ENCODE measurements at places on chromosomes 16 and 17.

DNA sequence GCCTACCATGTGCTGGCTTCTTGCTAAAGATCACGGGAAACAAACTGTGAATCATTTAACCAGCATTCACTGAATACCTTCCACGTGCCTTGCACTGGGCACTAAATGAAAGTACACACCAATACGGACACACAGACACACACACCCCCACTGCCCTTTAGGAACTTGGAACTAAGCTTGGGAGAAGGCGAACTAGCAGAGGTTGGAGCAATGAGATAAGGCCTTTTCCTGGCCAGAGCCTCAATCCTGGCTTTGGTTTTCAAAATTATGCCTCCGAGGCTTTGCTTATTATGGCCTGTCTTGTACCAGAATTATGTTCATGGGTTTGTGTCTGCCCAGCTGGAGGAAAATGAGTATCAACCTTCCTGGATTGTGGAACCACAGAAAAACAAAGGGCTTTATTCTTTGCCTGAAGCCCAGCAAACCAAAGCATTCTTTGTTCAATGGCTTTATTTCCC lies 32.3 kb downstream of the CPPED1 start:
- no peak for DNase-seq

DNA sequence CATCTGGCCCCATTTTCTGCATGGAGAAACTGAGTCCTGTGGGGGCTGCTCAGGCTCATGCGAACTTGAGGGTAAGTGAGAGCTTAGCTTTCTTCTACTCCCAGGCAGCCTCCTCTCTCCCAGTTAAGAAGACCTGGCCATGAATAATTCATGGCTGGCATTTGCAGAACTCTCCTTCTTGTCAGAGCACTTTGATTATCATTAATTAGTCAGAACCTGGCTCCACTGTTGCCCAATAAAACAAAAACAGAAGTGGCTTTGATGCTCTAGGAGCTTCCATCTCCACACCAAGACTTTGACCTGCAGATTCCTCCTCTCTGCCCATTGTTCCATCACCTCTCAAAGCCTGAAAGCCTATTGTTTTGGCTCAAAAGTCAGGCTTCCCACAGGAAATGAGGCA lies 45.5 kb upstream of the CDH3 start:
- peak; percentile 16 for DNase-seq

GRCh38 chr17:38851434-38851833 lies 2.1 kb downstream of the RPL23 start:
- DNase-seq = no peak

DNA sequence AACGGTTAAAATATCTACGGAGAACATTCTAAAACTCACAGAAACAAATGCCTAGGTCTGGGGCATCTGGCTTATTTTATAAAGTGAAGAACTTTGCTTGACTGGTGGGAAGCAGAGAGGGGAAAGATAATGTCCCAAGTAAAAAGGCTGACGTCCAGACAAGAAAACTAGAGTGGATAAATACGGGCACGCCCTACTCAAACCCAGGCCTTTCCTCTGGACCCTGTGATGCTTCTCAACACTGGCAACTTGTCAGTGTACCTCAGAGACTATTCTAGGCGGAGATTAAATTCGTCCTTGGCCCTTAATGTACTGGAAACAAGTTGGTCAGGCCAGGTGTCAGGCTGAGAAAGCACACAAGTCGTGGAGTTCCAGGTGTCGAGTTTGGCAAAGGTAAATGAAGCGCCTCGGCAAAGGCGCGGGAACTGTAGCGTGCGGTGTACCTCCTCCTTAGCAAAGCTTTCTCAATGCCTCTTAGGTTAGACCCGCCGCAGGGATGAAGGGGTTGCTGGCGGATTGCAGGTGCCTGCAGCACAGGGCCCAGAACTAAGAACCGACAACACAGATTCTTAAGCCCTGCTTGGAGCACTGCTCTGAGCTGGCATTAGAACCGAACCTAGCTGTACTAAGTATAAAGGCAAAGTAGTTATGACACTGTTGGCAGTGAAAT lies 668 bp upstream of the UNK start:
- no peak for DNase-seq

GRCh38 chr16:56657555-56658326 lies at the start of gene MT1F:
MT1F (plus strand) TSS chr16:56657959; CDS start chr16:56658059, 100 bp downstream.
- DNase-seq = peak; percentile 70

DNA sequence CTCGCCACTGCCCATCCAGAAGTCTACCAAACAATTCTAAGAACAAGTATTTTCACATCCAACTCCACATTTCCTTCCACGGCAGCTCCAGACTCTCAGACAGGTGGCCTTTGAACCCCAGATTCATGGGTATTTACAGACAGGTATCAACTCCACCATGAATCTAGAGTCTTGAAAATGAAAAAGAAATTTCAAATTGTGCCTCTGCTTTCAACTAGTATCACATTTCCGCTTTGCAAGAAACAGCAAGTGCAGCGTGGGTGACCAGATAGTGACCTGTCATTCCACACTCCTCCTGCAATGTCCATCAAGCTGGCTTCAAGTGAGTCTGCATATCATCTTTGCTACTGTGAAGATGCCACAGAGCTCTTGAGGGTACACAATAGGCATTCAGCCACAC lies 232.4 kb upstream of the RPL38 start:
- no peak for DNase-seq

- no peak for DNase-seq
Measured at GRCh38 chr16:22270525-22270924, 26.7 kb upstream of the POLR3E start.

- DNase-seq = no peak
Measured at GRCh38 chr16:11308493-11309283, 27.6 kb upstream of the PRM1 start.

DNA sequence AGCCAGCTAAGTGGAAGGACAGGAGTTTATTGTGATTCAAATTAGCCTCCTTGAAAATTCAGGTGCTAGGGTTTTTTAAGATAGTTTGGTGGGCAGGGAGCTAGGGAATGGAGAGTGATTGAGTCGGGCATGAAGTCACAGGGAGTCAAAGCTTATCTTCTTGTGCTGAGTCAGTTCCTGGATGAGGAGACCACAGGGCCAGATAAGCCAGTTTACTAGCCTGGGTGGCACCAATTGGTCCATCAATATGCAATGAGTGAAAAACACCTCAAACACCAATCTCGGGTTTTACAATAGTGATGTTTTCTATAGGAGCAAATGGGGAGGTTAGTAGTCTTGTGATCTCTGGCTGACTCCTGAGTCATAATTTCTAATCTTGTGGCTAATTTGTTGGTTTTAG lies 165.1 kb downstream of the ABCC12 start:
- DNase-seq = no peak

GRCh38 chr16:25838724-25839186 lies 147.0 kb downstream of the HS3ST4 start:
- DNase-seq = peak; percentile 53

- no peak for DNase-seq
Measured at GRCh38 chr17:73740370-73740769, 96.1 kb upstream of the SDK2 start.

- DNase-seq = no peak
Measured at GRCh38 chr17:73064084-73064938, 28.2 kb downstream of the SLC39A11 start.

GRCh38 chr17:2935632-2936031 lies 127.8 kb downstream of the OR1D5 start:
- no peak for DNase-seq
